ENCODE measurements at places on chromosomes 16 and 17.

DNA sequence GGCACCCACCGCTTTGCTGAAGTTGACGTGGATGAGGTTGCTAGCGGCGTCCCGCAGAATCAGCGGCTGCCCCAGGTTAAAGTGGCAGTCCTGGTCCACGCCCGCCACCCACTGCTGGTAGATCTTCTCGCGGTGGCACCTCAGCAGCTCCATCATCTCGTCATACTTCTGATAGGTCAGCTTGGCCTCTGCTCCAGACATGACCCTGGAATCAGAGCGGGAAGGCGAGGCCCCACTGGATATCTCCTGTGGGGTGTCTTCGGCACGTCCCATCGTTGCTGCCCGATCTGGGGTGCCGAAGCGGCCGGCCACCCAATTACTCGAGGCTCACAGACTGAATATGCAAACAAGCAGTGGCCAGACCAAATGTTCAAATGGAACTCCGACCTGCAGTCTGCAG is 16.5 kb downstream of the DNAH17 start:
- no peak for DNase-seq

- DNase-seq = peak; percentile 91
Measured at GRCh38 chr17:44533533-44534246, 23.6 kb upstream of the FZD2 start.

DNA sequence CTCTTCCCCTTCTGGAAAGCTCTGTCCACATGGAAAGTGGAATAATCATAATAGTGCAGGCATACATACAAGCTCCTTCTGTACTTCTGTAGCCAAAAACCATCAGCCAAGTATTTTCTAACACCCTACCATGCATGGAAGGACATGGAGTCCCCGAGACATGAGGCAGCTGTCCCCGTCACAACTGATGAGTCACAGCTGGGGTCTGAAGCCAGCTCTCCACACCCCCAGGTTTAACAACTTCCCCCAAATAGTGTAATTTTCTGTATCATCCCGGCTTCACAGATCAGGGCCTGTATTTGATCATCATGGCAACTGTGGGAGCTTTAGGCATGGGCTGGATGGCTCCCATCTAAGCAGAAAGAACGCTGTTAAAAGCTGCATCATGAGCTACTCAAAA is 16.6 kb downstream of the C16orf96 start:
- no peak for DNase-seq

GRCh38 chr17:47281216-47281615 is 27.6 kb downstream of the ITGB3 start:
- DNase-seq = no peak

GRCh38 chr17:27336184-27336583 is 42.3 kb downstream of the WSB1 start:
- no peak for DNase-seq

DNA sequence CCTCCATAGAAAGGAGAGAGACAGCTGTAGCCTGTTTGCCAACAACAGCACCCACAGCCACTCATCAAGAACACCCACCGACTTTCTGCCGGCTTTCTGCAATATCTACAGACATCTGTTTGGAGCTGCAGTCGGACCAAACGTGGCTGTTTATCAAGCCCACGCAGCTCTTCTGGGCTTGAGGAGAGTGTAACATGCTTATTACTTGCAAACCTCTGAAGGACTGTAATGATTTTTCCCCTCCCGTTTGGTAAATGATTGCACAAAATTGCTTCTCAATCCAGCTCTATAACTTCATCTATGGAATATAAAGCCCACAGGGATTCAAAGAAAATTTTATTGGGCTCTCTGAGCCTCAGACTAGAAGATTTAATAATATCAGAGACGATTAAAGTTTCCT is 100.5 kb downstream of the VAT1L start:
- no peak for DNase-seq

DNA sequence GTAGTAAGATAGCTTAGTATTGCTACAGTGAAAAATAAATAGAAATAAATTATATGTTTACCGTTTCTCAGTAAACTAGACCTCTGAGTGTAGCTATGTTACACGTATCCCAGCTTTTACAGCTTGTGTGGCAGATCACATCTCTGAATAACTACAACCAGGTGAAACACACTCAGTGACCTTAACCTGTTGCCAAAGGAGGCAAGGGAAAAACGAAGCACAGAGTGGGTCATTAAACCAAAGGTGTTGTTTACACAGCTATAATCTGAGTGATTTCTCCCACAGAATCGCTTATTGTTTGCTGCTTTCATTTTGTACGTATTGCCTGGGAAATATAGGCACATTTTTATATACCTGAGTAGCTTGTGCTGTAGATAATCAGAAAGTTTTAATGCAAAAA is 688.2 kb upstream of the KIF2B start:
- DNase-seq = no peak

GRCh38 chr16:50448522-50448921 is 79.7 kb upstream of the BRD7 start:
- DNase-seq = no peak

- DNase-seq = no peak
Measured at GRCh38 chr16:79902351-79902750, 301.8 kb upstream of the MAF start.

- DNase-seq = no peak
Measured at GRCh38 chr17:51004249-51004648, 116.4 kb downstream of the SPAG9 start.

GRCh38 chr16:29841631-29842030 is 21.4 kb downstream of the MVP start:
- no peak for DNase-seq

GRCh38 chr17:82647593-82648164 is 565 bp downstream of the WDR45B start:
- DNase-seq = peak; percentile 72

GRCh38 chr17:81991684-81992305 is 14.4 kb downstream of the ASPSCR1 start:
- peak; percentile 84 for DNase-seq

GRCh38 chr16:47375423-47375822 is 85.4 kb downstream of the ITFG1 start:
- DNase-seq = no peak

DNA sequence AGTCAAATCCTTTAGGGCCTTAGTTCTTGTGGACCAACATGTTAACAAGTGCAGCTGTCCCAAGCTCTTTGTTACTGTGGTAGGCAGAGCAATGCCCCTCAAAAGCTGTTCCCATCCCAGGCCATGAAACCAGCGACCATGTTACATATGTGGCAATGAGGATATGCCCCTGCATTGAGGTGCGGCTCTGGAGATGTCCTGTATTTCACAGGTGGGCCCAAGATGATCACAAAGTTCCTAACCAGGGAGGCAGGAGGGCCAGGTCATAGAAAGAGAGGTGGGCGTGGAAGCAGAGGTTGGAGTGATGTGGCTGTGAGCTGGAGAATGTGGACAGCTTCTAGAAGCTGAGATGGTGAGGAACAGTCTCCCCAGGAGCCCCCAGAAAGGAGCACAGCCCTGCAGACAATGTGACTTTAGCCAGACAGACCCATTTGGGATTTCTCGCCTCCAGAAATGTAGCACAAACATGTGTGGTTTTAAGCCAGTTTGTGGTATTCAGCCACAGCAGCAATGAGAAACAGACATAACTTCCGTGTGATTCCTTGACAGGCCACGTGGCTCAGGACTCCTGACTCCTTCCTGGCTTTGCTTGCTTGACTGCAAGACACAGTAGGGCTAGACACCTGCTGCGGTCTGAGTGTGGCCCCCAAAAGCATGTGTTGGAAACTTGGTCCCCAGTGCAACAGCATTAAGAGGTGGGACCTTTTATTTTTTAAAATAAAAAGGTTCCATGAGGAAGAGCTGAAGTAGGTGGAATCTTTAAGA is 778.3 kb downstream of the KCNJ18 start:
- DNase-seq = no peak

DNA sequence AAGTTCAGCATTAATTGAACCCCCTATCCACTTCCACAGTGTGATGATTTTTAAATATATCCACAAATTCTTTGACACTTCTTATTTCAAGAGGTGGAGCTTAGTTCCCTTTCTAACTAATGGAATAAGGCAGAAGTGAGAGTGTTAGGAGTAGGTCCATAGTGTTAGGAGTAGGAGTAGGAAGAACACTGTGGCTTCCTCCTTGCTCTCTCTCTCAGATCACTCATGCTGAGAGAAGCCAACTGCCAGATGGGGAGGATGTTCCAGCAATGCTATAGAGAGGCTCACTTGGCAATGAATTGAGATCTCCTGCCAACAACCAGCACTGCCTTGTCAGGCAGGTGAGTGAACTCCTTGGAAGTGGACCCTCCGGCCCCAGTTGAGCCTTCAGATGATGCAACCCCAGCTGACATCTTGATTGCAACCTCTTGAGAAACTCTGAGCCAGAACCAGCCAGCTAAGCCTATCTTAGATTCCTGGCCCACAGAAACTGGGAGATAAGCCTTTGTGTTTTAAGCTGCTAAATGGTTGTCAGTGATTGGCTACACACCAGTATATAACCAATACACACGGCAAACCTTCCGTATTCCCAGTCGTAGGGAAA is 44.3 kb downstream of the SPECC1 start:
- no peak for DNase-seq

- no peak for DNase-seq
Measured at GRCh38 chr17:10286324-10286723, 86.5 kb downstream of the MYH13 start.

DNA sequence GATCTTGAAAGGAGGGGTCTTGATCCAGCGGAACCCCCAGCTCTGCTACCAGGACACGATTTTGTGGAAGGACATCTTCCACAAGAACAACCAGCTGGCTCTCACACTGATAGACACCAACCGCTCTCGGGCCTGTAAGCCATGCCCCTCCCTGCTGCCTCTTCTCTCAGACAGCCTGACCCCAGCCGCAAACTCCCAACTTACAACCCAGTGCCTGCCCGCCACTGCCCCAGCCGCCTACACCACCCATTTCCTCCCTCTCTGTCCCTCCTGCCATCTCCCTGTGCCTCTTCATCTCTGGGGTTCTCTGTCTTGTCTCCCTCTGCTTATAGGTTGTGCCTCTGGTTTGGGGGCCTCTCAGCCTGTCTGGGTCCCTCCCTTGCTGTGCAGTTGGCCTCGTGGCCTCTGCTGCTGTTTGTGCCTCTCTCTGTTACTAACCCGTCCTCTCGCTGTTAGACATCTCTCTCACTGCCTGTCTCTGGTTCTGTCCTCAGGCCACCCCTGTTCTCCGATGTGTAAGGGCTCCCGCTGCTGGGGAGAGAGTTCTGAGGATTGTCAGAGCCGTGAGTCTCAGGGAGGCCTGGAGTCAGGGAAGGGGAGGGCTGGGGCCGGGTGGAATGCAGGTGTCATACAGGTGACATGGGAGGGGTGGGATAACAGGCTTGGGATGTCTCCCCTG is 9.6 kb downstream of the ERBB2 start:
- no peak for DNase-seq

GRCh38 chr17:1374431-1375177 is 25.4 kb downstream of the YWHAE start:
- no peak for DNase-seq

DNA sequence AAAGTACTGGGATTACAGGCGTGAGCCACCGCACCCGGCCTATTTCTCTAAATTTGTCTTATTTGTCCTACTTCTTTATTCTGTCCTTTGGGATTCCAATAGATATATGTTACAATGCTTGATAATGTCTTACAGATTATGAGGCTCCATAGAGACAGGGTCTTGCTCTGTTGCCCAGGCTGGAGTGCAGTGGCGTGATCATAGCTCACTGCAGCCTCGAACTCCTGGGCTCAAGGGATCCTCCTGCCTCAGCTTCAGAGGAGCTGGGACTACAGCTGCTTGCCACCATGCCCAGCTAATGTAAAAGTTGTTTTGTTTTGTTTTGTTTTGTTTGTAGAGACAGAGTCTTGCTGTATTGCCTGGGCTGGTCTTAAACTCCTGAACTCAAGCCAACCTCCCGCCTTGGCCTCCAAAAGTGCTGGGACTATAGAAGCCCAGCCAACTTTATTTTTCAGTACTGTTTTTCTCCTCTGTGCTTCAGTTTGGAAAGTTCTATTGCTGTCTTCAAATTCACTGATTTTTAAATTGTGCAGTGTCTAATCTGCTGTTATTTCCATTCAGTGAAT is 10.3 kb downstream of the ANKRD13B start:
- DNase-seq = no peak

GRCh38 chr17:64575431-64575830 is 68.7 kb downstream of the CEP95 start:
- no peak for DNase-seq

- DNase-seq = no peak
Measured at GRCh38 chr16:71338193-71338592, 20.3 kb upstream of the CALB2 start.

DNA sequence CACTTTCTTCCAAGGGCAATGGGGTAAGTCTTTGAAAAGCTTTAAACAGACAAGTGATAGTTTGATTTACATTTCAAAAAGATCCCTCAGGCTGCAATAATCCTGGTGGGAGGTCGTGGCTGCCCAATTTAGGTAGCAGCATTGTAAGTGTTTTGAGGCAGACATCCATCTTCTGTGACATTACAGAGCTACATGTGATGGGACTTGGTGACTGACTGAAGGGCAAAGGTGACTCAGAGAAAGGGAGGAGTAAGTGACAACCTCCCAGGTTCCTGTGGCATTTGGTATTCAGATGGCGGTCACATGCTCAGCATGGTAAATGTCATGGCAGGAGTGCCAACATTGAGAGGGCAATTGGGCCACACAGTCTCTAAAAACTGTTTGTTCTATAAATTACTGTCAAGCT is 26.5 kb downstream of the STAT3 start:
- DNase-seq = peak; percentile 79

- peak; percentile 90 for DNase-seq
Measured at GRCh38 chr16:4015275-4016004, 100.8 kb downstream of the ADCY9 start.

DNA sequence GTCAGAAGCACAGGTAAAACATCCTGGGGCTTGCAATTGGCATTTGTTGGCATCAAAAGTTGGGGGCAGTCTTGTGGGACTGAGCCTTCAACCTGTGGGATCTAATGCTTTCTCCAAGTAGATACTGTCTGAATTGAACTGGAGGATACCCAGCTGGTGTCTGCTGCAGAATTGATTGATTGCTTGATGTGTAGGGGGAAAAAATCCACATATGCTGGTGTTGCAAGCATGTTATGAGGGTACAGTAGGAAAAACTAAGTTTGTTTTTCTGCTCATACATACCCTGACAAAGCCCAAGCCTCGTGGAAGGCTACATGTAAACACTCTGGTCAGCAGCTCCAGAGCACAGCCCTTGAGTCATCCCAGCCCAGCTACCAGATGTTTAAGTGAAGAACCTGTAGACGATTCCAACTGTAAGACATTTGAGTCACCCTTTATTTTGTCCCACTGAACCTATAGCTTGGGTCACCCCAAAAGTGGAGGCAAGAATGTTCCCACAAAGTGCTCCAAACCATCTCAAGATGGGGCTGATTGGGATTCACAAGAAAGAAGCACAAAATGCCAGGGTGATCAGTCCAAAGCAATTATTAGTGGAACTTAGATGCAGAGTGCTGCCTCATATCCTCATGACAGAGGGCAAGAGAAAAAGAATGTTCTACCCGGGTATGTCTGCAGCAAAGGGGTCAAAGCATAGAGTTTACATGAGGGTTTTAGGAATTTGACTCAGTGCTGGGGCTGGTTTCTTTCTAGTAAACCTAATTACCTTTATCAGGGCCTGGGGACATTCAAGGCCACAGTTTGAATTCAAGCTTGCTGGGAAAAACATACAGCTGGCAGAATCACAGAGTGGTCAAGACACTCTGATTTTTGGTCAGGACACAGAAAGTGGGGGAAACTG is 9.6 kb upstream of the APPBP2 start:
- no peak for DNase-seq

All from small intestine (tissue), 16 donors.